T-helper 17 cell (primary cell): ENCODE measurements at places on chromosomes 1 and 21.

GRCh38 chr1:187244623-187245022 lies 415.9 kb downstream of the PLA2G4A start:
- DNase-seq, result no peak

DNA sequence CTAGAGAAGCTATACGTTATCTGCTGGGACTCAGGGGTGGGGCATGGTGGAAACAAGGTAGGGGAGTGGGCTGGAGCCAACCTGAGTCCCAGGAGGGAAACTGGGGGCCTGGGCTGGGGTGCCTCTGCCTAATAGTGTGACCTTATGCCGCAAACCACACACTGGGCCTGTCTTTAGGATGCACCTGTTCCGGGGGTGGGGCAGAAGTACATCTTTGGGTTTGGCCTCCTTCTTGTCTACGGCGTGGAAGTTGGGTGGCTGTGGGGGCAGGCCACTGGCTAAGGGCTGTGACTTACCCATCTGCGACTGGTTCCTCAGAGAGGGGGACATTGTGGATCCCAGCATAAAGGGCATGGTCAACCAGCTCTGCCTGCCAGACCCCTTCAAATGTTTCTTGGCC lies 44.2 kb downstream of the FAAH start:
- DNase-seq, result no peak

- DNase-seq, result peak; percentile 72
These were observed 7.6 kb upstream of the IL22RA1 start for GRCh38 chr1:24150234-24151174.

DNA sequence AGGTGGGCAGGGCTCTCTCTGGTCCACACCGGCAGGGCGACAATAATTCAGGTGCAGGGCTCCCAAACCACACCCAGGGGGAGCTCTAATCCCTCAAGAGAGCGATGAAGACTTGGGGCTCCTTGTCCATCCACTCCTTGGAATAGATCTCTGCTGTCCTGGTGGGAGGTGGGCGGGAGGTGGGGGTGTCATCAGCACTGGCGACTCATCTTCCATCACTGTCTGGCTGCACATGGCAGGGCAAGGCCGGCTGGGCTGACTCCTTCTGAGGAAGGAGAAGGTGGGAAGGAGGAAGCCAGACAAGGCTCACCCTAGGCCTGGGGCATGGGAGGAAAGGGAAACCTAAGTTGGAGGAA lies 29.3 kb downstream of the TNNT2 start:
- no peak for DNase-seq

GRCh38 chr1:57831624-57832023 lies 407.8 kb upstream of the DAB1 start:
- DNase-seq, result no peak

- DNase-seq, result no peak
These were observed 13.5 kb upstream of the SLC19A1 start for GRCh38 chr21:45555557-45556301.

- no peak for DNase-seq
These were observed 87.9 kb upstream of the CD53 start for GRCh38 chr1:110785055-110785454.
